ENCODE measurements at places on chromosomes 5 and 9.

- DNase-seq: peak; percentile 69
Measured at GRCh38 chr5:97062046-97062445, 80.4 kb downstream of the LIX1 start.

- no peak for DNase-seq
Measured at GRCh38 chr5:2291146-2291840, 408.6 kb upstream of the IRX4 start.

DNA sequence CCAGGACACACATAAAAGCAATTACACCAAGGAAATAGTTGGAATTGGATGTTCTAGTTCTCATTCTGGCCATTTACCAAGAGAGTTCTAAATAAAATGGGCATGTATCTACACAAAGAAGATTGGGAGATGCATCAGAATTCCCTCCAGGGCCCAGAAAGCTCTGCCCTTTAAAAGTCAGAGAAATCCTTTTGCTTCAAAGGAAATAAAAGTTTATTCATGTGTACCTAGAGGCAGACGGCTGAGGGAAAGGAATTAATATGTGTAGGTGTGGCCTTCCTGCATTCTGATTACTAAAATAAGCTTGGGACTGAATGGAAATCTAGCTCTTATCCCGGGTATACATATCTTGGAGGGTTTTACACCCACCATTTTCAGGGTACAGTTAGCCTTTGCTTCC lies 719.4 kb downstream of the SEMA5A start:
- DNase-seq: no peak

- peak; percentile 94 for DNase-seq
Measured at GRCh38 chr9:127785933-127786772, at the start of gene CDK9. TSS of gene CDK9 (plus strand) at chr9:127786034. CDS start at chr9:127786149, 115 bp downstream.

GRCh38 chr5:78768781-78769380 lies 120.3 kb upstream of the LHFPL2 start:
- no peak for DNase-seq

DNA sequence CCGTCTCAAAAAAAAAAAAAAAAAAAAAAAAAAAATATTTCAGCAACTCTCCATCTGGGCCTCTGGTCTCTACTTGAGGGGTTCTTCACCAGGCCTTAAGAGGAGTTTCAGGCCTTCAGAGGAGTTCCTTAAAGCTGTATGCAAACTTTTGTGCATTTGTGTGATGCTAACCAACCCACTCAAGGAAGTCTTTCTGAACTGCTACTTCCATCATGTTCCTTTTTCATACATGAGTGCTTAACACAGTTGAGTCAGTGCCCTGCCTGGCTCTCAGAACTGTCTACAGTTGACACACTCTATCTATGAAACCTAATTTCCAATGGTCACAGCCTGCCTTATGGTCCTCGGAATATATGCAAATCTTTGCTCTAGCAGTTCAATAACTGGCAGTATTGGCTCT lies 146.5 kb downstream of the MEF2C start:
- DNase-seq: no peak

- DNase-seq: no peak
Measured at GRCh38 chr9:114666851-114667250, 9.2 kb upstream of the TEX53 start.

GRCh38 chr5:75091597-75091996 lies 39.2 kb upstream of the GCNT4 start:
- no peak for DNase-seq

- peak; percentile 21 for DNase-seq
Measured at GRCh38 chr5:111859533-111860270, 102.7 kb upstream of the NREP start.

DNA sequence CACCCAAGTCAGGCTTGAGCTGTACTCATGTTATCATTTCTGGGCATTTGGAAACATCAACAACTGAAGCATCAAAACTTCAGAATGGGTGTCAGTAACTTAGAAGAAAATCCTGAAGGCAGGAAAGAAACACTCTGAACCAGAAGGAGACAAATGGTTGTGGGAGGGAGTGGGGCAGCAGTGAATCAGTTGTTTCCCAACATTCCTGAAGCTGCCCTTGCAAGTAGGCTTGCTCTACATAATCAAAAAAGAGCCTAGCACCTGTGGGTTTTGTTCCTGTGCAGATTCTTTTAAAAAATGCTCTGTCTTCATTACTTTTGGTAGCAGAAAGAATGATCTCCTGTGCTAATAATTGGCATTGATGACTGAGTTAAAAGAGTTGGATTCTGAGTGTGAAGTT lies 424.2 kb upstream of the GRIA1 start:
- no peak for DNase-seq

- DNase-seq: peak; percentile 96
Measured at GRCh38 chr9:126914458-126915280, at the start of gene RALGPS1. TSS of gene RALGPS1 (plus strand) at chr9:126914782. CDS start at chr9:126962290, 47,508 bp downstream.

DNA sequence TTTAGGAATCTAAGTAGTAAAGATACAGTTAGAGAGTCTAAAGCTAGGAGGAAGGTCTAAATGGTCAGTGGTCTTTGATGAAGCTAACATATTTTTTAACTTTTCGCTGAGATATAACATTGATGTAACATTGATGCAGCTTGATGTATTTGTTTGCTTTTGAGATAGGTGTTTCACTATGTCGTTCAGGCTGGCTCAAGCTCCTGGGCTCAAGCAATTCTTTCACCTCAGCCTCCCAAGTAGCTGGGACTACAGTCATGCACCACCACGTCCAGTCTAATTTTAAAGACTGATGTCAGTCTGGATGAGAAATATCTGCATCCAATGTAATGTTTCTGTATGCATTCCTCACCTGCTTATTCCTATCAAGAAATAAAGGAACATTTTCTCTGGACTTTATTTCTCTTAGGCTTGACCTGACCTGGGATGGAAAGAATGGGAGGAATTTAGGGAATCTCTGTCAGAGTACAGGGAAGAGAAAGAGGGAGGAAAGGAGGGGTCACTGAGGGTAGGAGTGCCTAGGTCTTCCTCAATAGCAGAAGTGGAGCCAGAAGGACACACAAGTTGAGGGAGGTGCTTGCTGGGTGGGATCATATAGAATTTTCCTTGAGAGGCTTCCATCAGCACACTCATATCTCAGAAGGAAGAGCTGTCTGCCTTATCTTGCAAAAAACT lies 101.5 kb upstream of the GPBP1 start:
- DNase-seq: no peak

DNA sequence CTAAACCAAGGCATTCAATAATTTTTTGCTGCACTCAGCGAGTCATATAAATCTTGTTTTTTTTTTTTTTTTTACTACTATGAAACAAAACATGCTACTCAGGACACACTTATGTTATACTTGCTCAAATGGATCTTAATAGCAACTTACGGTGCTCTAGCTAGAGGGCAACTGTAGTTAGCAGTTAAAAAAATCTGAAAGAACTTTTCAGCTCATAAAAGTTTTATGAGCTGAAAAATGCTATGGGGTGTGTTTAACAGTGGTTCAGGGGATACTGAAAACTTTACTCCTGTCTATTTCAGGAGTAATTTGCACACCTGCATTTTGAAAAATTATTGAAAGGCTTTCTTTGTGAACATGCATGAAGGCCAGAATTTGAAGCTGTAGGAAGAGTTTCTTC lies 53.4 kb downstream of the VCAN start:
- no peak for DNase-seq

GRCh38 chr9:126248680-126249079 lies 77.9 kb upstream of the MVB12B start:
- no peak for DNase-seq

GRCh38 chr5:14177634-14178033 lies 34.5 kb downstream of the TRIO start:
- DNase-seq: no peak

GRCh38 chr5:37860206-37860605 lies 20.4 kb upstream of the GDNF start:
- no peak for DNase-seq

DNA sequence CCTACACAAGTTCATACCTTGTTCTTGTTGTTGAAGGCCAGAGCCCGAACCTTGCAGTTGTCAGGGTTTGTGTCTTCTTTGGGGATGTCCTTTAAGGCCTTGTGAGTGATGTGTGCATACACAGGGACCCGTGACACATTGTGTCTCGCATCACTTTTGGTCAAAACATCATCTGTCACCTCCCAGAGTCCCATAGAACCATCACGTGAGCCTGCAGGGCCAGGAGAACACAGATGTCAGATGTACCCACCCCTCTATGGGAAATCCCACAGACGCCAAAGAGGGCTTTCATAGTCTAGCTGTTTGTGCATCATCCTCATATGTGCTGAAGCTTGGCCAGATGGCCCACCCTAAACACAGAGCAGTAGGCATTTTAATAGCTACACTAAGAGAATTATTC lies 28.2 kb downstream of the DCAF12 start:
- DNase-seq: no peak

GRCh38 chr5:124349931-124350330 lies 396.5 kb downstream of the ZNF608 start:
- no peak for DNase-seq

GRCh38 chr5:156888520-156888919 lies 38.4 kb downstream of the PPP1R2B start:
- DNase-seq: no peak

GRCh38 chr9:6692881-6693361 lies 47.4 kb upstream of the GLDC start:
- no peak for DNase-seq

DNA sequence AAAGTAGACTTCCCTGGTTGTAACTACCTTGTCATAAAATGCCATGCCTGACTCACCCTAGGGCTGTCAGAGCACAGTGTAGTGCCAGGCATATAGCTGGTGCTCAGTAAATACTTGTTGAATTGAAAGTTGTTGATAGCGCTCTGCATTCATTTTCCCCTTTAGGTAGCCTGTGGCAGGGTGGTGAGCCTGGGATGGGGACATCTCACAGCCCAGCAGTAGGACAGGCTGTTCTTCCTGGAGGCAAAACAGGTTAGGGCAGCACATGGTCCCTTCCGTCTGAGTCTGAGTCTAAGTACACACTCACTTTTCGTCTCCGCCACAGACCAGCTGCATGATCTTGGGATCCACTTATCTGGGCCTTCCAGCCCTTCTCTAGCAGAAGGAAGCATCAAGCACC lies 401.9 kb downstream of the ZSWIM6 start:
- DNase-seq: no peak

DNA sequence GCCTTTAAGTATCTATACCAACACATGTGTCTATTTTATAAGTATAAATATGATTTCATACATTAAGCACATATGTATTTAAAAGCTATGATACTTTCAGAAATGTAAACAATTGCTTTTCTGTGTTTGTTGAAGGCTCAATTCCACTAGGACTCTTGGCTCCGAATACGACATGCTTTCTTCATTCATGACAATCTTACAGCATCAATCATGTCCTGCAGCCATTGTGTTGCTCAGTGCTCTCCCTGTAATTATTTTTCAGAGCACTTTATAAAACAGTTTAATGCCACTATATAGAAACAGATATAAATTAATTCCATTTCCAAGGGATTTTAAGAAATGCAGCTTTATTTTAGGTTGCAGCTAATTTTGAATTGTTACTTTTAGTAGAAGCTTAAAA lies 167.3 kb downstream of the TAF11L14 start:
- DNase-seq: no peak

DNA sequence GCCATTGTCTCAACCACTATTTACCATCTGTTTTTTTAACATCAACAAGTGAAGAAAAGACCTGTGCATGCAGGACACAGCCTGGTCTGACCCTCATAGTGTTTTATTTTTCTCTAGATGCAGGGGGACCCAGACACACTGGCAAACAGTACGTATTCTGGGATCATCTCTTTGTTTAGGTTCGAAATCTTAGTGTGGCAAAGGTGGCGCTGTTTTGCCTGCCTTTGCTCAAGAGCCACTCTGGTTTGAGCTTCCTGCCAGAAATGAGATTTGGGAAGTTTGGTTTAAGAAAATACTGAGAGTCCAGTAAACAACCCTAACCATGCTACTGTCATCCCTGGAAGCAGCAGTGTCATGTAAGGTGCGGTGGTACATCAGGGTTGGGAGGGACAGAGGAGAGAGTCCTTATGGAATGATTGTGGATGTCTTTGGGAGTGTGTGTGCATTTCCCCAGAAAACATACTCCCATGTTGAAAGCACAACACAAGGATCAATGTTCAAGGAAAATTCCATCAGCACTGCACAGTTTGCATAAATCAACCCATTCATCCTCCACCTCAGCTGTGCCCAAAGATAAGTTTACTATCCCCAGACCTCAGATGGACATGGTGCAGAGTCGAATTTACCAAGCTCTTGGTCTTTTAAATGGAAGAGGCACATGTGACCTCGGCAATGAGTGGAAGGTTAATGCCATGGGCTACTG lies 34.0 kb upstream of the FLT4 start:
- no peak for DNase-seq

- no peak for DNase-seq
Measured at GRCh38 chr5:24161559-24161958, 483.2 kb downstream of the CDH10 start.

DNA sequence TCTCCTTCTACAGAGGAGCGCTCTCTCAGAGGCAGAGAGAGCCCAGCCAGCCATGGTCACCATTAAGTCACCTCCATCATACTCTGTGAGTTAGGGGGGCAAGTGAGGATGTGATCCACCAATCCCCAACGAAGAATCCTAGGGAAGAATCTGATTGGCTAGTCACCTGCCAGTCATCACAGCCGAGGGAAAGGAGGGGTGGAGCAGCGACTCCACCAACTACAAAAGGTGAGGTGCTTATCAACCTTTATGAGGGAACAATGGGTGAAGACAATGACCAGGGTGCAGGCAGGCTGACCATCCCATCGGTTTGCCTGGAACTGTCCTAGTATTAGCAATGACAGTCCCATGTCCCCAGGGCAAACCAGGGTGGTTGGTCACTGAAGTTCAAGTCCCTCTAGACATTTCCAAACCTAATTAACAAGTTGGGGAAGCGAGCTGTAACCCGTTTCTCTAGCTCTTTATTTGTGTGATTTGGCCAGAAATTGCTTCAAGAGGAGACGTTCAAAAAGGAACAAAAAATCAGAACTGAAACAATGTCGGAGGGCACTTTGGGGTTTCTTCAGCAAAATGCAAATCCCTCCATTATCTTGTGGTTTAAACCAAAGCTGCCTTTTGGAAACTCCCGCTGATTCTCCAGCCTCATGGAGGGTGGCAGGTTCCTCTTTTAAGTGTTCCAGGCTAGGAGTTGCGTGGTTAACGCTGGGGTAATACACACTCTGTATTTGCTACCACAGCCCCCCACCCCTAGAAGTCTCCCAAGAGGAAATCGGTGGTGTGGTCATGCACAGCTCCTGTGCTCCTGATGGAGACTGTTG lies 18.8 kb upstream of the FCN1 start:
- no peak for DNase-seq

- no peak for DNase-seq
Measured at GRCh38 chr5:1001406-1002270, 7.0 kb upstream of the NKD2 start.

- DNase-seq: no peak
Measured at GRCh38 chr5:53045263-53045662, 56.1 kb downstream of the ITGA2 start.

GRCh38 chr5:73812457-73812856 lies 186.5 kb downstream of the ARHGEF28 start:
- no peak for DNase-seq

DNA sequence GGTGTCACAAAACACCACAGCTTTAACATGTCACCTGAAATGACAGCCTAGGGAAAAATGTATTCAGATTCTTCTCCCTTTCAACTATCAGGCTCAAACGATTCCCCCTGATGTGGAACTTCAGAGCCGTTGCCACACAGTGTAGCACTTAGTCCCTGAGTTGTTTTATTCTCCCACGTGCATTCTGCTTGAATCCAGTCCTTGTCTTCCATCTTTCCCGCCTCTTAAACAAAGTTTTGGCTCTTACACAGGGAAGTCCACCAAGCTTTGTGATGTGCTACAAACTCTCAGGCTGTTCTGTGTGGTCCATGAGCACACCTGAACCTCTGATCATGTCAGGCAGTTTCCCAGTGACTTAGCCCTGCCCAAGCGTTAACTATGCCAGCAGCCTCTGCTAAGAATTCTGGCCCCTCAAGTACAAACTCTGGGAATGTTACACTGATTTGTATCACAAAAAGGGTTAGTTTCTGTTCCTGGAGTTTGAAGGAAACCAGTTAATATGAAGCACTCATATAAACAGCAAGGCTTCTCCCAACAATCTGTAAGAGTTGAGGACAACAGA lies 45.8 kb upstream of the RNF38 start:
- DNase-seq: no peak
